ENCODE measurements at places on chromosomes 1 and 21.

DNA sequence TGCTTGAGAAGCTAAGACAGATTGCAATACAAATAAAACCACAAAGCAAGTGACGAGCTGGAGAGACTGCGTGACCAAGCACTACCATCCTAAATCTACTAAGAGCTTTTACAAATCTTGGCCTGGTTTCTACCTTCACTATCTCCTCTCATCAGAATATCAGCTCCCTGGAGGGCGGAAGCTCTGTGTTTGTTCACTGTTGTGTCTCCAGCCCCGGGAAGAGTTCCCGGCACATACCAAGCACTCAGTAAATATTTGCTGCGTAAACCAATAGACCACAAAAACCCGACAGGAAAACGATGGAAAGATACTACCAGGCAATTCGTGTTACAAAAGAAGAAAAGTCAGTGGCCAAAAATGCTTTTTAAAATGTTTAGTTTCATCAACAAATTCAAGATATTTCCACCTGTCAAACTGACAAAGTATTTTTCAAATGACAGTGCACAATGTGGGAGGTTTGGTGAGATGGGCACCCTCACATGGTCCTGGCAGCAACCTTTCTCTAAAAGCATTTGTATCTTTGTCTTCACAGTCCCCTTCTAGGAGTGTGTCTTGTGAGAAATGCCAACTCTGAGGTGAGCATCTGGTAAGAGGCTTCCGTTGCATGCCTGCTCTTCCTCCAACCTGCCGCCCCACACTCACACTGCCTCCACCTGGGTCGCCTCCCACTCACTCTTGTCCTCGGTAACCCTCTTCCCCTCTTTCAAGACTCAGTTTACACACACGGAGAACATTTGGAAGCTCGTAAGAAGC, 34.7 kb downstream of the SLC1A7 start:
- H3K27me3 ChIP-seq = no peaks in the 10 kb centered on the region
- no peaks in the 10 kb centered on the region for H3K36me3 ChIP-seq
- H3K4me3 ChIP-seq = no peak overlapping the region
- H3K27ac ChIP-seq = no peak overlapping the region
- peaks cover 15% of the 10 kb centered on the region for H3K4me1 ChIP-seq
- no peak for DNase-seq

GRCh38 chr1:72557446-72558049, 275.2 kb upstream of the NEGR1 start:
- no peak overlapping the region for H3K27ac ChIP-seq
- H3K4me3 ChIP-seq = no peak overlapping the region
- DNase-seq = no peak

- no peaks in the 10 kb centered on the region for H3K27me3 ChIP-seq
- H3K4me3 ChIP-seq = no peak overlapping the region
- H3K4me1 ChIP-seq = no peaks in the 10 kb centered on the region
- no peaks in the 10 kb centered on the region for H3K36me3 ChIP-seq
- H3K27ac ChIP-seq = no peak overlapping the region
These were observed 1326.5 kb downstream of the PLA2G4A start for GRCh38 chr1:188155261-188155660.

DNA sequence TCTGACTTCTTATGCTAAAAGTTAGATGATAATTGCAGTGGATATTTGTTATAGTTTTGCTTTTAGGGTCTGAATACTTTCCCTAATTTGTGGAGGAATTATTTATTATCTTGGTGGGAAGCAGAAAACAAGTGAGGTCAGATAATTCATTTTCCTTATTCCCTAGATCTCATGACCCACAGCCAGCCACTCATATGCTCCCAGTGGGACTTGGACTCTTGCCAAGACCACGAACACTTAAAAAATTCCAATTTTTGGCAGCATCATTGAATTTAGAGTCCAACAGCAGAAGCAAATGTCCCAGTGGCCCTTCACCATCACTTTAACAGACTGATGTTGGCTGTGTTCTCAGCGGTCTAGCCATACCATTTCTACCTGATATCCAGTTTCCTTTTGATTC, 204.2 kb downstream of the HMCN1 start:
- no peaks in the 10 kb centered on the region for H3K4me1 ChIP-seq
- DNase-seq = no peak
- no peaks in the 10 kb centered on the region for H3K36me3 ChIP-seq
- no peak overlapping the region for H3K4me3 ChIP-seq
- no peaks in the 10 kb centered on the region for H3K27me3 ChIP-seq

DNA sequence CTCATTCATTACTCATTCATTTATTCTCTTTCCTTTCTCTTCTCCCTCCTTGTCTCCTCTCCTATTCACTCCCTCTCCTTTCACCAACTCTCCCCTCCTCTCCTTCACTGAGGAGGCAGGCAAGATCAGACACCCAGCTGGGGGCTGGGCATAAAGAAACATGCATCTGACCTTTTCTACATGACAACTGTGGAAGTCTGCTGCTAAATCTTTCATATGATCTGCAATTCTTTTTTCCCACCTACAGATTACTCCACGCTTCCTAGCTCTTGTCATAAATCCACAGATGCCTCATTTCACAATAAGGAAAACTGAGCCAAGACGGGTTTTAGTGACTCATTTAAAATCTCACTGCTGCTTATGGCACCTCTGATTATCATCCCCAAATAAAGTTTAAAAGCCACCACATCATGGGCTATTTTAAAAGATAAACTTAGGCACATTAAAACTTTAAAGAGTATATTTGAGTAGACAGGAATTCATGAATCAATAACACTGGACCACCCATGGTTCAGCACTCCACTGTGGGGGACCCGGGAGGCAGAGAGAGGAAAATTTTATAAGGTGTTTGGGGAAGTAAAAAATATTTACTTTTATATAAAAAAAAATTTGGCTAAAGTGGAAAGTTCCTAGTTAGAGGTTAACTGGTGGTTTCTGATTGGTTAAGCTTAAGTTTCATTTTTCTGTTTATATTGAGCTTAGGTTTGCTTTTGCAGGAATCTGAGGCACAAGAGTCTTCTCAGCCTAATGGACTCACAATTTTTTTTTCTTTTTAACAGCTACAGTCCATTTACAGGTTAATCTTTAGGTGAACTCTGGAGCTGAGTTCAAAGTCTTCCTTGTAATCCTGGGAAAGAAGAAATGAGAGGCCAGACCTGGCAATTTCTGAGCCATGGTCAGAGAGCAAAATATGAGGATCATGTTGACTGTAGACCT, 55.8 kb upstream of the DNAH14 start:
- no peaks in the 10 kb centered on the region for H3K36me3 ChIP-seq
- H3K27ac ChIP-seq = no peak overlapping the region
- H3K4me3 ChIP-seq = no peak overlapping the region
- peaks cover 21% of the 10 kb centered on the region for H3K27me3 ChIP-seq
- peaks cover 22% of the 10 kb centered on the region for H3K4me1 ChIP-seq
- DNase-seq = no peak

DNA sequence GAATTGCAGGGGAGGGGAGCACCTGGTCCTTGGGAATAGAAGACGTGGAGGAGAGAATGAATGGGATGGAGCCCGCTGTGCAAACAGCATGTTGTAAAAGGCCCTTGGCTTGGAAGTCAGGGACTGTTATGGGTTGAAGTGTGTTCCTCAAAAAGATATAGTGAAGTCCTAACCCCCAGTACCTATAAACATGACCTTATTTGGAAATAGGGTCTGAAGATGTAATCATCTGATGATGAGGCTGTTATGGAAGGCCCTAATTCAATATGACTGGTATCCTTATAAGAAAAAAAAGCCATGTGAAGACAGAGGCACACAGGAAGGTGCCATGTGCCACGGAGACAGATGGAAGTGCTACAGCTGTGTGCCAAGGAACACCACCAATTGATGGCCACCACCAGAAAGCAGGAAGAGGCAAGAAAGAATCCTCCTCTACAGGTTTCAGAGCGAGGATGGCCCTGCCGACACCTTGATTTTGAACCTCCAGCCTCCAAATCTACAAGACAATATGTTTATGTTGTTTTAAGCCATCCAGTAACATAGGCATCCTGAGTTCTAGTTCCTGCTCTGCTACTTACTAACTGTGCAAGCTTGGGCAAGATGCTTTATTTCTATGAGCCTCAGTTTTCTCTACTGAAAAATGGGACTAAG, 51.2 kb downstream of the LRRN2 start:
- DNase-seq = no peak
- no peaks in the 10 kb centered on the region for H3K4me1 ChIP-seq
- no peak overlapping the region for H3K27ac ChIP-seq
- no peak overlapping the region for H3K4me3 ChIP-seq
- H3K27me3 ChIP-seq = no peaks in the 10 kb centered on the region

GRCh38 chr1:232557502-232558191, 72.3 kb downstream of the SIPA1L2 start:
- DNase-seq = no peak
- peaks cover 9% of the 10 kb centered on the region for H3K4me1 ChIP-seq
- H3K36me3 ChIP-seq = no peaks in the 10 kb centered on the region
